Glutamatergic neuron (in vitro differentiated cells): ENCODE measurements at places on chromosomes 2 and 18. TPM values are rescaled to one million over a fixed set of nuclear protein-coding genes. Genes with fewer than 3 reads are reported as not detected.

CNGA3 gene
- 7.6 TPM for total RNA-seq

RNPEPL1 gene
- total RNA-seq, result 20.9 TPM

SOX11 gene
- total RNA-seq, result 576 TPM

FLACC1 gene
- 1.2 TPM for total RNA-seq

FOSL2 gene
- total RNA-seq, result 2.6 TPM

PUM2 gene
- 113 TPM for total RNA-seq

TEKT4 gene
- total RNA-seq, result not detected

SLC40A1 gene
- 0.56 TPM for total RNA-seq

DUSP19 gene
- total RNA-seq, result 1.6 TPM

FBXO41 gene
- 14.0 TPM for total RNA-seq

FAM124B gene
- 1.3 TPM for total RNA-seq

IL1B gene
- total RNA-seq, result not detected

PAIP2B gene
- 15.6 TPM for total RNA-seq

OSR1 gene
- total RNA-seq, result 0.42 TPM

IRS1 gene
- 8.1 TPM for total RNA-seq

PRSS56 gene
- total RNA-seq, result not detected

KLHL14 gene
- total RNA-seq, result not detected

NT5C1B gene
- not detected for total RNA-seq

ASB18 gene
- not detected for total RNA-seq

TP53I3 gene
- 38.0 TPM for total RNA-seq

OXER1 gene
- total RNA-seq, result not detected

DNER gene
- total RNA-seq, result 36.0 TPM

RGPD4 gene
- total RNA-seq, result 0.12 TPM

ANO7 gene
- 2.6 TPM for total RNA-seq

NCKAP5 gene
- 0.20 TPM for total RNA-seq

CXXC1 gene
- total RNA-seq, result 66.3 TPM

FAM136A gene
- total RNA-seq, result 17.3 TPM

HOXD9 gene
- total RNA-seq, result 0.44 TPM

TXNL1 gene
- total RNA-seq, result 66.7 TPM

C2orf15 gene
- 0.34 TPM for total RNA-seq

EN1 gene
- total RNA-seq, result 0.39 TPM

TDRD15 gene
- total RNA-seq, result not detected

KCNJ3 gene
- 3.6 TPM for total RNA-seq

MC4R gene
- not detected for total RNA-seq

ACMSD gene
- total RNA-seq, result not detected

ARID5A gene
- 3.5 TPM for total RNA-seq

CABYR gene
- 14.0 TPM for total RNA-seq

CD207 gene
- 0.51 TPM for total RNA-seq

DOK6 gene
- total RNA-seq, result 19.7 TPM

SCYGR4 gene
- total RNA-seq, result not detected

FOXI3 gene
- 0.34 TPM for total RNA-seq

HOXD13 gene
- 0.17 TPM for total RNA-seq

NOSTRIN gene
- not detected for total RNA-seq

FEV gene
- not detected for total RNA-seq

ST8SIA3 gene
- 17.7 TPM for total RNA-seq

GRB14 gene
- 0.83 TPM for total RNA-seq

PPP4R3B gene
- total RNA-seq, result 55.0 TPM

PTPRM gene
- total RNA-seq, result 23.9 TPM

CMPK2 gene
- total RNA-seq, result 0.81 TPM

SERPINB11 gene
- total RNA-seq, result not detected

IL1F10 gene
- not detected for total RNA-seq

OTOS gene
- not detected for total RNA-seq

FBXO48 gene
- 0.81 TPM for total RNA-seq

M1AP gene
- 0.81 TPM for total RNA-seq

PLCD4 gene
- total RNA-seq, result 1.9 TPM

GNLY gene
- total RNA-seq, result not detected

PKDCC gene
- total RNA-seq, result 959 TPM
